Cardiac fibroblast (primary cell): ENCODE measurements at places on chromosomes 7 and 10.

DNA sequence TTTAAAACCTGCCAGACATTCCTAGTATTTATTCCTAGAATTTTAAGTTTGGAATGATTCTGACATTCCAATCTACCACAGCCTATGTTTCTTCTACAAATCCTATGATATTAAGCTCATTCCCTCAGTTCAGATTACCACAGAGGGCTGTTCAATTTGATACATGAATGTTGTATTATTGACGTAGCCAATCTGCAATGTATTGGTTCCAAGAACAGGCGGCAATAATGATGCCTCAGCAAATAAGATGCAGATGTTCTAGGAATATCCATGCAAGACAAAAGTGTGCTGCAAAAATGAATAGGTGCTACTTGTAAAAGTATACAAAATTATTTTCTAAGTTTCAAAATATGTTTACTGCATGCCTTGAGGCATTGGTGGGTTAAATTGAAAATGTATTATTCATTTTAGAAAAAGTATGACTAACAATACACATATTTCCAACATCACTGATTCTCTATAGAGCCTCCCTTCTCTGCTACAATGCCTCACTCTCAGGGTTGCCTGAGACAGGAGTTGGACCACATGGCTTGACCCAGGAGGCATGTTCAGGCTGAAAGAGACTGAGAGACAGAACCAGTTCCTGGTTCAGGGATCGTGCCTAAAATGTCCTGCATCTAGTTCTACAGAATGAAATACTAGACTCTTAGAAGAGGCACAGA, 94.1 kb upstream of the CREB5 start:
- DNase-seq: no peak

DNA sequence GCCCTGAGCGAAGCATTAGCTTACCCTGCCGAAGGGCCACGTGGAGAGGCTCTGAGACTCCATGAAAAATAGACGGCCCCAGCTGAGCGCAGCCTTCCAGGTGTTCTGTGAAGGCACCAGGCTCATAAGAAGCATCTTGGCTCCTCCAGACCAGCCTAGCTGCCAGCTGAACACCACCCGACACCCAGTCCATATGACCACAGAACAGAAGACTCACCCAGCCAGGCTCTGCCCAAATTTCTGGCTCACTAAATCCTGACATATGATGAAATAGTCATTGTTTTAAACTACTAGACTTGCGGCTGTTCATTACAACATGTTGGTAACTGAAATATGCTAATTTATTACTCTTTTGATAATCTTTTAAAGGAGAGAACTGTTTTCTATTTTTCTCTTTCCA, 99.5 kb upstream of the ABI1 start:
- DNase-seq: peak; percentile 20

- DNase-seq: no peak
Measured at GRCh38 chr7:136601772-136602171, 266.7 kb upstream of the CHRM2 start.

DNA sequence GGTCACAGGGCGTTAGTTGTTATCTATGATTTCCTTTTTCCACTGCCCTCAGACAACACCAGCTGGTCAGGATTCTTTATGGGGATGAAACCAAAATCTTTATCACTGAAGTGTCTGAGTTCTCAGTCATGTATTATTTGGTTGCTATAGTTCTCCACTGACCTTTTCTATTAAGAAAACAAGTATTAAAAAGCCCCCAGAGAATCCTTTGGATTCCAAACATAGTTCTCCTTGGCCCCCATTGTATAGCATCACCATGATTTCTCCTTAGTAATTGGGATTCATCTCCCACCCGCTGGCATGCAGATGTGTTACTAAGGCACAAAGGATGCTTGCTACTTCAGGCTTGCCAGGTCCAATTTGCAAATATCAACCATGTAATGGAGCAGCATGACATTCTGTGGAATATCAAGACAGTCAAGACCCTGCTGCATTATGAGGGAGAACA, 94.3 kb downstream of the IQUB start:
- DNase-seq: no peak

- DNase-seq: peak; percentile 76
Measured at GRCh38 chr7:117041007-117041406, 87.7 kb downstream of the ST7 start.

- DNase-seq: no peak
Measured at GRCh38 chr7:157526005-157526912, 189.5 kb downstream of the DNAJB6 start.

DNA sequence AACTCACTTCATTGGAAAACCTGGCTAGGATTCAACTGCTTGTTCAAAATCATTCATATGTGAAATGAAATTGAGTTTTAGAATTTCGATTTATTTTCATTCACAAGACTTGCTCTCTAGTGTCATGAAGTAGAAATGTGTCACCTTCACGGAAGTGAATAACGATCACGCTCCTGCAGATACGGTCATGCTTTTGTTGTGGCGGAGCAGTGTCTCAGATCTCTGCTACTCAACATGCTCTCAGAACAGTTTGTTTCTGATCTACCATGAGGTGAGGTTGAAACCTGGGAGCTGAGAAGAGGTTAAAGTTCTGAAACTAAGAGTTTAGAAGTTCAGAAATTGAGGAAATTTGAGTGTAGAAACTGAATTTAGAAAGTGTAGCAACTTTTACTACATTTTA, 13.8 kb upstream of the PITRM1 start:
- DNase-seq: no peak

- peak; percentile 46 for DNase-seq
Measured at GRCh38 chr7:108292541-108292940, 162.4 kb upstream of the LAMB4 start.

- DNase-seq: peak; percentile 31
Measured at GRCh38 chr7:133936074-133936473, 191.1 kb upstream of the LRGUK start.

- DNase-seq: no peak
Measured at GRCh38 chr10:27345455-27345920, 104.9 kb upstream of the ACBD5 start.

DNA sequence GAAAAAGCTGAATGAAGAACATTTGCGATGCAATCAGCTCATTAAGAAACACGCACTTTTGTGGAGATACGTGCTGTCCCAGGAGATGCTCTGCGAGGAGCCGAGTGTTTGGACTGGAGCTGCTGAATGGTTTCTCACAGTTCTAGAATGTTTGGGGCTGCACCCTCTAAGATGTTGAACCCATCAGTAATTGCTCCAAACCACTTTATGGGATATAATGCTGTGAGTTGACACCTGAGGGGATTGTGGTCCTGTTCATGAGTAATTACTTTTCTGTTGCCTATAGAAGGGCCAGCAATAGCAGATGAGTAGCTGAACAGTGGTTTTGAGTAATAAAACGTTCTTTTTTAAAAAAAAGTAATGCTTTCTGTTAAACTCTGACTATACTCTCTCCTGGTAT, 63.1 kb downstream of the IKZF1 start:
- DNase-seq: no peak

- no peak for DNase-seq
Measured at GRCh38 chr7:141645188-141645587, 56.8 kb downstream of the DENND11 start.

- DNase-seq: no peak
Measured at GRCh38 chr7:151125846-151126481, 39.7 kb downstream of the AGAP3 start.
